ENCODE measurements at places on chromosomes 4 and X.
A peak's percentile ranks its signal among the peaks of the same experiment; 100 is the strongest.

DNA sequence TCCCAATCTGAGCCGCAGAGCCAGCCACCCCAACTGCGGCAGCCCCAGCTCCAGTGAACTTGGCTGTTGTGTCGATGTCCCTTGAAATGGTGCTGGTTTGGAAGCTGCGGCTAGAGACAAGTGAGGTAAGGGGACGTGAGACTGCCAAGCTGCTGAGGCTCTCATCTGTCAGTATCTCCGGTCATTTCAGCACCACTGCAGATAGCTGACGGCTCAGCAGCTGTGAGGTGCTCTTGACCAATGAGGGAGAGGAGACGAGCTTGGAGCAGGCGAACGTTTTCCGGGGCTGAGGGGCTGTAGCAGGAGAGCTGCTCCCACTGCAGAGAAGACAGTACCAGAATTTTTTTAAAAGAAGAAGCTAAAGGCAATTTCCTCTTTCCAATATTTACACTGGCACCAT, 175.5 kb upstream of the CASK start:
- DNase-seq, result no peak

- DNase-seq, result no peak
Observed at GRCh38 chrX:39309721-39310152, 508.5 kb downstream of the MID1IP1 start.

GRCh38 chrX:16578218-16578617, 71.7 kb upstream of the S100G start:
- no peak for DNase-seq

- peak; percentile 54 for DNase-seq
Observed at GRCh38 chrX:73850124-73851013, 287.4 kb downstream of the CHIC1 start.

- DNase-seq, result no peak
Observed at GRCh38 chrX:126137899-126138298, 28.2 kb downstream of the DCAF12L2 start.

GRCh38 chr4:39124885-39125599, 57.3 kb upstream of the WDR19 start:
- DNase-seq, result no peak

DNA sequence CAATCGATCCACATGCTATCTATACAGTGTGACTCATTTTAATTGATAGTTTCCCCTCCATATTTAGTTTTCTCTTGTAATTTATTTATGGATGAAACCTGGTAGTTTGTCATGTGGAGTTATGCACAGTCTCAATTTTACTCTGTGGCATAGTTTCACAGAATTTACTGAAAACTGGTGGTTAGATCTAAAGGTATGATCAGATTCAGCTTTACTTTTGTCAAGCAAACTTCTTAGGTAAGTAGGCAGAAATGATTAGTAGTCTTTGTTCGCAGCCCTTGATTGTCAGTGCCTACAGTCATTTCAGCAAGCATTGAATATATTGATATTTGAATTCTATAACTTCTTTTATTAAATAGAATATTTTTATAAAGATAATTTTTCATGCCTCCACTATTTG, 2.5 kb downstream of the ADD1 start:
- DNase-seq, result no peak

GRCh38 chr4:114864060-114864459, 249.4 kb downstream of the NDST4 start:
- no peak for DNase-seq

DNA sequence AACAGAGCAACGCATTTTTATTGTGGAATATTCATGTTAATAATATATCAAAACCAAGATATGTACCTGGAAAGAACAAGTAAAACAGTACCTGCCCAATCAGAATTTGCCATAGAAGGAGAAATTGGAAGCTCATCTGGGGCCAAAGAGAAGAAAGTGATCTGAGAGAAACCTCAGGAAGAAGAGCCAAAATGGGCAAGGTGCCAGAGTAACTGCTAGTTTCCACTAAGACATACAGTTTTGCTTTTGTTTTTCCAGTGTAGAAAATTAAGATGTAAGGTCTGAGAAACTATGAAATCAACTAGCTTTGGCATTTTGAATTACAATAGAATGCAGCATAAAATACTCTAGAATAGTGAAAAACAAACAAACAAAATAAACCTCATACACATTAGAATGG, 2201.2 kb downstream of the ARAP2 start:
- no peak for DNase-seq

GRCh38 chr4:108209489-108209888, 40.8 kb upstream of the LEF1 start:
- DNase-seq, result no peak
